MV-4-11 (cell line): ENCODE measurements at places on chromosomes 7 and 10.

- peak; percentile 61 for DNase-seq
Observed at GRCh38 chr7:120996988-120997345, 8.5 kb downstream of the CPED1 start.

GRCh38 chr10:103512591-103513379 is 19.3 kb downstream of the NEURL1 start:
- DNase-seq, result no peak

DNA sequence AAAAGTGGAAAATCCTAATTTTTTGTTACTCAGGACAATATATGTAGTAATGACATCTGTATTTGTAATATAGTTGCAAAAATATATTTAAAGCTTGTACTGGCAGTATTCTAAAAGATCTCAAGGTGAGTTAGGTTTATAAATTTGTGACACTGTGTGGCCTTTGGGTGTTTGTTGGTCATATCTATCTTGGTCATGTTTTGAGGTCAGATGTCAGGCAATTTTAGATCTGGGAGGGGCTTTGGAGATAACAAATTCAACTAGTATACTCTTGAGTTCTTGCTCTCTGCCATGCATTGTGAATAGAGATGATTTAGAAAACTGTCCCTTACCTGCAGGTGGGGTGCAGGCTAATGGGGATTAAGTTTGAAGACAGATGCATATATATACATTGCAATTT is 3.1 kb downstream of the TBC1D12 start:
- DNase-seq, result no peak

- DNase-seq, result no peak
Observed at GRCh38 chr7:154750353-154750801, 252.5 kb downstream of the PAXIP1 start.

DNA sequence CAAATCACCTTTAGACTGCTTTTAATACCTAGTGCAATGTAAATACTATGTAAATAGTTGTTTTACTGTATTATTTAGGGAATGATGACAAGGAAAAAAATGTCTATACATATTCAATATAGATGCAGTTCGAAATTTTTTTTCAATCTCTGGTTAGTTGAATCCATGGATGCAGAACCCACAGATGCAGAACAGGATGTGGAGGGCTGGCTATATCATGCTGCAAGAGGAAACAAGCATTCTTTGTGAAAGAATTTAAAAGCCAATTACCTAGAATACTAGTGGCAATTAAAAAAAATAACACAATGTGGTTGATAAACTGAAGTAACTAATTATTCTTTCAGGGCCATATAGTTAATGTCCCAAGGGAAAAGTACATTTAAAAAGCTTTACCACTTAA is 170.4 kb downstream of the ZNF438 start:
- peak; percentile 69 for DNase-seq

DNA sequence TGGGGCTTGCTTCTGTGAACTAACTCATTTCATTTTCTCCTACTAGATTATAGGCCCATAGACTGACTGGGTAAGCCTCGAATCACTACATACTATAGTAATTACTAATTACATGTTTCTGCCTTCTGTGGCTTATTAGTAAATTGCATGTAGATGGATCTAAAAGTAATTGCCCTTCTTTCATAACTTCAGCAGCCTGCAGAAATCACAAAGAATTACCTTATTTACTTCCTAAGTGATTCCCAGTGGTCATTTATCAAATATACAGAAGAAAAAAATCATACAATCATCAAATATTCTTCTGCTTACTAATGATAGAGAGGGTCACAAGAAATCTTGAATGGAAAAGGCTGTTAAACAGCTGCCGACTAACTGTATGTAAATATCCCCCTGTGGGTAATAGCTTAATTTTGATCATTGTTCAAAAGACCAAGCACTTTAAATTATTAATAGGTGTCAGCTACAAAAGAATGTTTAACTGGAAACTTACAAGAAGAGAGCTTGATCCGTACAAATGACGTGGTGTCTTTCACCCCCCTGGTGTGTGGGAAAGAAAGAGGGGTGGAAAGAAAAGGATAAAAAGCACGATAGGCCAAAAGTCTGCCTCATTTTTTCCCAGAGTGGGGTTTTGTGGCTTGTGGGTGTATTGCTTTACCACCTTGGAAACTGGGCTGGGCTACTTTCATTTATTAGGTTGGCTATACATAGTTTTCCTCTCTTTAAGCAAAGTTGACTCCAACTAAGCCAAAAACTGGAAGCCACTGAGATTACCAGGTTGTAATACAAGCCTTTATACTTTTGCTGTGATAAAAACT is 361.8 kb upstream of the ZMIZ1 start:
- no peak for DNase-seq

DNA sequence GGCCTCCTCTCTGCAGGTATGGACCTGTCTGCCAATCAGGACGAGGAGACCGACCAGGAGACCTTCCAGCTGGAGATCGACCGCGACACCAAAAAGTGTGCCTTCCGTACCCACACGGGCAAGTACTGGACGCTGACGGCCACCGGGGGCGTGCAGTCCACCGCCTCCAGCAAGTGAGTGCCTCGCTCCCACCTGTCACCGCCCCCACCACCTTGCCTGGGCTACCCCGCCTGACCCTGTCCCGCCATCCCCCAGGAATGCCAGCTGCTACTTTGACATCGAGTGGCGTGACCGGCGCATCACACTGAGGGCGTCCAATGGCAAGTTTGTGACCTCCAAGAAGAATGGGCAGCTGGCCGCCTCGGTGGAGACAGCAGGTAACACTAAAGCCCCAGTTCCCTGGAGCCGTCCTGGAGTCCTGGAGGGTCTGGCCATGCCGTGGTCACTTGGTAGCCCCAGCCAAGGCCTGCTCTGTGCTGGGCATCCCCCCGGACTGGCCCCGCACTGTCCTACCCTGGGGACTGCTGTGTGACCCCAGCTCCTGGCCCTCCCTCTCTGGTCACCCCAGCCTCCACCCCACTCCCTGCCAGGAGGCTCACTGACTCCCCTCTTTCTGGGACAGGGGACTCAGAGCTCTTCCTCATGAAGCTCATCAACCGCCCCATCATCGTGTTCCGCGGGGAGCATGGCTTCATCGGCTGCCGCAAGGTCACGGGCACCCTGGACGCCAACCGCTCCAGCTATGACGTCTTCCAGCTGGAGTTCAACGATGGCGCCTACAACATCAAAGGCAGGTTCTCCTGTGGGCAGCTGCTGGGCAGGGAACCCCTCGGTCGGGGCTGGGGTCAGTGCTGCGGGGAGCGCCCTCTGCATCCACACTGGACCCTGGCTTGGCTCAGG is 178.0 kb downstream of the RNF216 start:
- no peak for DNase-seq

DNA sequence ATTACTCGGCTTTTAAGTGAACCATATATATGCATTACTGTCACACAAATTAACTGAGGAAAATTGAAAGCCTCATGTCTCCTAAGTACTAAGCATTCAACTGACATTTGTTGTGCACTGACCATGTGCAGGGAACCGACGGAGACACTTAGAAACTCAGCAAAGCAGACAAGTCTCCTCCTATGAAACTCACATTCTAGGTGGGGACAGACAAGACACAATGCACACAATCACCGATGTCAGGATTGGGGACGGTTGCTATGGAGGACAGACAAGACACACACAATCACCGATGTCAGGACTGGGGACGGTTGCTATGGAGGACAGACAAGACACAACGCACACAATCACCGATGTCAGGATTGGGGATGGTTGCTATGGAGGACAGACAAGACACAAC is 134.0 kb downstream of the PTPRN2 start:
- DNase-seq, result no peak

DNA sequence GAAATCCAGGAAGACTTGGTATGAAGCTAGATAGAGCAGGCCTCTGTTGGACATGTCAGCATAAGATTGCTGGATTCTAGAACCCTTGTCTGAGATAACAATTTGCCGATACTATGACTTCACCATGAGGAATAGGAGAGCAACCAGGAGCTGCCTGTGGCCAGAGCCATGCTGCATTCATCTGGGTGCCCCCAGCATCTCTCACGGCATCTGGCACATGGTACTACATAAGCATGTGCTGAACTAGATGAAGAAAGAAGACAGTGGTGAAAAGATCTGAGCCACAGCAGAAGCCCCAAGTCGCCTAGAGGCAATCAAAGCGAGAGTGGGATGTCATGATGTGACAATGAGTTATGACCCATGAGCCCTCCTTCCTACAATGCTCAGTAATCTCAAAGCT is 19.5 kb downstream of the GOT1 start:
- DNase-seq, result no peak

- DNase-seq, result no peak
Observed at GRCh38 chr7:36711256-36711655, 13.0 kb downstream of the AOAH start.

- no peak for DNase-seq
Observed at GRCh38 chr10:76632767-76633051, 1004.9 kb downstream of the KCNMA1 start.

DNA sequence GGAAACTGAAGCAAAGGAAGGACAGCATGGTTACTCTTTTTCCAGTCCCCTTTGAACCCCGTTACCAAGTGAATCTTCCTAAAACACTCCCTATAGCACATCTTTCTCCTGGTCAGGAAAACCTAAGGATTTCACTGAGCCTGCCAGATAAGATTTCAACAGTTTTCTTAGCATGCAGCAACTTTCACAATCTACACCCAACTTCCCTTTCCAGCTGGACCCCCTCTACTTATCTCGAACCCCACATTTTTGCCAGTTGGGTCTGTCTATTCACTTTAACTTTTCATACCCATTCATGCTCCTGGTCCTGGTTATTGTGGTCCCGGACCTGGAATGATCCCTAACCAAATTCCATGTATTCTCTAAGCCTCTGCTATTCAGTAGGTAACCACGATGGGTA is 14.9 kb upstream of the CPVL start:
- DNase-seq, result no peak

DNA sequence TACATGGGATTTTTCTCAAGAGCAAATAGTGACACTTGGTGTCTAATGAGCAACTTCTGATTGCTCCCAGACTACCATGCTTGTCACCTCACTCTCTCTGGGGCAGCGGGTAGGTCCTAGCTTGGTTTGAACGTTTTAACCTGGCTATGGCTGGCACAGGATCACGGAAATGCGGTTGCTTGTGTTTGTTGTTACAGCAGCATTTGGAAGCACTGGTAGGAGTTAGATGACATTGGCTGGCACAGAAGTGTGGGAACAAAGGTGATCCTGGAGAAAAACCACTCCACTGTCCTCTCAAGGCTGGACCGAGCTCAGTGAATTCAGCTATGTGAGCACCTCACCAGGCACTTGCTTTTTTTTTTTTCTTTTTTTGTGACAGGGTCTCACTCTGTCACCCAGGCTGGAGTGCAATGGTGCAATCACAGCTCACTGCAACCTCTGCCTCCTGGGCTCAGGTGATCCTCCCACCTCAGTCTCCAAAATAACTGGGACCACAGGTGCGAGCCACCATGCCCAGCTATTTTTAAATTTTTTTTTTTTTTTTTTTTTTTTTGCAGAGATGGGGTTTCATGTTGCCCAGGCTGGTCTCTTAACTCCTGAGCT is 3.5 kb upstream of the PFKFB3 start:
- DNase-seq, result no peak

DNA sequence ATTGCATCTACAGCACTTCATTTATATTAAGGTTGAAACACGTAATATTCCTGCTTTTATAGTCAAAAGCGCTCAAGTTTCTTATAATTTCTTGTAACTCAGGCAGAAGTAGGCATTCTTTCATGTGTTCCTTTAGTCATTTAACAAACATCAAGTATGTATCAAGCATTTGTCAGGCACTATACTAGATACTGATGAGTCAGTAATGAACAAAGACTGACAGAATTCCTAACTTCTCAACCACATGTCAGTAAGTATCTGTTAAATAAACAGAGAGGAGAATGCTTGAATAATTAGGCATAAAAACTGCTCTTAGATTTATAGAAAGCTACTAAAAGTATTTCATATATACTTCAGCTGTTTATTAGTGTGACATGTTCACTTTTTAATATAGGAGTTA is 9.9 kb downstream of the CRPPA start:
- DNase-seq, result no peak

- no peak for DNase-seq
Observed at GRCh38 chr10:4501306-4501705, 324.7 kb upstream of the AKR1E2 start.

DNA sequence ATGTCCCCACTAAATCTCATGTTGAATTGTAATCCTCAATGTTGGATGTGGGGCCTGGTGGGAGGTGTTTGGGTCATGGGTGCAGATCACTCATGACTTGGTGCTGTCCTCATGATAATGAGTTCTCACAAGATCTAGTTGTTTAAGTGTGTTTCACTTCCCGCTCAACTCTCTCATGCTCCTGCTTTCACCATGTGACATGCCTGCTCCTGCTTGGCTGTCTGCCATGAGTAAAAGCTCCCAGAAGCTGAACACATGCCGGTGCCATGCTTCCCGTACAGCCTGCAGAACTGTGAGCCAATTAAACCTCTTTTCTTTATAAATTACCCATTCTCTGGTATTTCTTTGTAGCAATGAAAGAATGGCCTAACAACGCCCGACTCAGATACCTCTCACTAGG is 6.2 kb upstream of the PSTK start:
- peak; percentile 9 for DNase-seq

GRCh38 chr10:88680958-88681357 is 16.7 kb downstream of the LIPF start:
- DNase-seq, result no peak

- no peak for DNase-seq
Observed at GRCh38 chr10:61634746-61635145, 28.0 kb upstream of the CABCOCO1 start.

DNA sequence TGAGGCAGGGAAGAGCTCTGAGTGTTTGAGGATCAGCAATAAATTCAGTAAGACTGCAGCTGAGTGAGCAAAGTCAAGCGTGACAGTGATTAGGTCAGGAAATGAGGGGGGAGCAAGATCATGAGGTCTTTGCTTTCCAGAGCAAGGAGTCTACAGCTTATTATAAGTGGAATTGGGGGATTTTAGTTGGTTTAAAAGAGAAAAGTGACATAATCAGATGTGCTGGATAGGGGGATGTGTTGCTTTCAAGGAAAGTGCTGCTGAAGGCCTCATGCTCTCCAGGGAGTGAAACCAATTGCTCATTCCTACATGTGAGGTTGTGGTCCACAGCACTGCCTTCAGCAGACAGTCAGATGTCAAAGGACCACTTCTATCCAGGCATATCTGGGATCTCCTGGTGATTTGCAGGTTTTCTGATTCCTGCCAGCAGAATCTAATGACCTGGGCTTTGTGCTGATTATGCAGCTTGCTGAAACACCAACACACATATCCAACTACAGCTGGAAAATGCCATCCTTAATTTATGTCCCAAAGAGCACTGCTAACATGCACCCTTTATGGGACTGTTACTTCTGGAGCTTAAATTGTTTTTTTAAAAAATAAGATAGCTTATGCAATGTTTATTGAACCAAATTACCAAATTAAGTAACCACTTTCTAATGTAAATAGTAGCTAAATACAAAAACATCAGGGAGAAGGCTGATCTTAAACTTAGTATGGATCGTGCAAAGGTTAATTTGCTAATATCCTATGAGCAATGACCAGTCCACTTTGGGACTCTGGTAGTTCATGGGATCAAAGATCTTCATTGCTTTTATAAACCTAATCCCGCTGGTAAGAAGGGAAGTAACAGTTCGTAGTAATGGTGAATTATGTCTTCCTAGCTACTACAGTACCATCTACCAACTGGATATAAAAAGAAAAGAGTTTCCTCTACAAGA is 607.6 kb downstream of the KCNMA1 start:
- DNase-seq, result no peak

GRCh38 chr7:64888901-64889685 is 14.0 kb upstream of the ZNF273 start:
- no peak for DNase-seq

- DNase-seq, result no peak
Observed at GRCh38 chr7:36638586-36639263, 85.6 kb downstream of the AOAH start.
